ENCODE measurements at places on chromosomes 12 and 14.

DNA sequence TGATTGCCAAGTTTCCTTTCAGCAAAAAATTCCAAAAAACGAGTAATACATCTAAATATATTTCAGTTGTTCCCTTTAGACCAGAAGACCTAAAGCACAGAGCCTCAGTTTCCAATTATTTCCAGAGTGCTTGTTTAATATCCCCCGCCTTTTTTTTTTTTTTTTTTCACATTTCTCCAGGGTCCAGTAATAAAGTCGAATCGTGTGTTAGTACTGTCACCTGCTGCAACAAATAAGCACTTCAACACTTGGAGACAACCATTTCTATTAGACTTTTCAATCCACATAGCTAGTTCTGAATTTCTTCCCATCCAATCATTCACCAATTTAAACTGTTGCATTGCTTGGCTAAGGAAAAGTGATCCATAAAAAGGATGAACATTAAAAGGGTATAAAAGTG lies 13.6 kb downstream of the PDE6H start:
- DNase-seq: no peak

DNA sequence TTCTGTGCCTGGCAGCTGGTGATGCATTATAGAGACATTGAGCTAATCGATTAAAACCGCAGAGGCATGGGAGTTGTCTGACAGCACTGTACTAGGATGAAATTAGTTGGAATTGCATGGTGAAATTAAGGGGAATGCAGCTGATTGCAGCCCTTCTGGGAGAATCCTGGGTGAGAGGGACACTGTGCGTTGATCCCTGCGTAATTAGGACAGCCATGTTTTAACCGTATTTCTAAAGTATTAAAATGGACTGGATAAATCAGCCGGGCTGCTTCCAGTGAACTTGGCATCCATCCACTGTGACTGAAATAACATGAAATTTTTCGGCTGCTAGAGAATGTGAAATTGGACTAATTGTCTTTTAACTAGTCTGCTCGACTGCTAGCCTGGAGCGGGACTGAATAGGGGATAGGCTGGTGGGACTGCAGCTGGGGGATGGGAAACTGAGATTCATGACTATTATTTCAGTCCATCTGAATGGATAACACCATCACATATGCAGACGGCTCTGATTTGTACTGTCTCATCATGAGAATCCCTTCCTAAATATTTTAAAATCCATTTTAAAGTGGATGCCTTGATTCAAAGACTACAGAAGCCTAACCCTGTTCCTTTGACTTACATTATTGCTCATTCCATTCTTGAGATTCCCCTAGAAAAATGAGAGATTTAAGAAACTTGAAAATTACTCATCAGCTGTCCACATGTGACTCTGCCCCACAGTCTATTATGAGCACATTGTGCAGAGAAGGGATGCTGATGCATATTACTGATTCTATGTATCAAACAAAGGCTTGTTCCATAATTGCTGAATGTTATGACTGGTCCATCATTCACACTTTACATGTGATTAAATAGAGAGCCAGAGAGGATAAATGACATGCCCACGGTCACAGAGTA lies 343.9 kb downstream of the NPAS3 start:
- no peak for DNase-seq

DNA sequence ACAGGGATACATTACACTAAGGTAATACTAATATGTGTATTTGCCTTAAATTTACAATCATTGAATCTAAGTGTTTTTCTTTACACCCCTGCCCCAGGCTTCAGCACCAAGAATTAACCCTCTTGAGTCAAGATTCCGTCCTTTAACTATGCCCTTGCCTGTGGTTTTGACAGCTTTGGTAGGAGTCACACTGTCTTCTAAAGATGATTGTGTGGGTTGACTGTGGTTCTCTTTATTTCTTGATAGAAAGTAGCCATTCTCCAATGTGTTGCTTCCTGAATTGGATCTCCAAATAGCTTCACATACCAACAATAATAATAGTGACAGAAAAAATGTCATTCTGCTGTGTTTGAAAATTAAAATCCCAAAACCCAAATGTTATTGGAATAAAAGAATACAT lies 3.6 kb downstream of the CLEC7A start:
- no peak for DNase-seq

- DNase-seq: no peak
Observed at GRCh38 chr12:29164477-29165393, 15.7 kb downstream of the FAR2 start.

DNA sequence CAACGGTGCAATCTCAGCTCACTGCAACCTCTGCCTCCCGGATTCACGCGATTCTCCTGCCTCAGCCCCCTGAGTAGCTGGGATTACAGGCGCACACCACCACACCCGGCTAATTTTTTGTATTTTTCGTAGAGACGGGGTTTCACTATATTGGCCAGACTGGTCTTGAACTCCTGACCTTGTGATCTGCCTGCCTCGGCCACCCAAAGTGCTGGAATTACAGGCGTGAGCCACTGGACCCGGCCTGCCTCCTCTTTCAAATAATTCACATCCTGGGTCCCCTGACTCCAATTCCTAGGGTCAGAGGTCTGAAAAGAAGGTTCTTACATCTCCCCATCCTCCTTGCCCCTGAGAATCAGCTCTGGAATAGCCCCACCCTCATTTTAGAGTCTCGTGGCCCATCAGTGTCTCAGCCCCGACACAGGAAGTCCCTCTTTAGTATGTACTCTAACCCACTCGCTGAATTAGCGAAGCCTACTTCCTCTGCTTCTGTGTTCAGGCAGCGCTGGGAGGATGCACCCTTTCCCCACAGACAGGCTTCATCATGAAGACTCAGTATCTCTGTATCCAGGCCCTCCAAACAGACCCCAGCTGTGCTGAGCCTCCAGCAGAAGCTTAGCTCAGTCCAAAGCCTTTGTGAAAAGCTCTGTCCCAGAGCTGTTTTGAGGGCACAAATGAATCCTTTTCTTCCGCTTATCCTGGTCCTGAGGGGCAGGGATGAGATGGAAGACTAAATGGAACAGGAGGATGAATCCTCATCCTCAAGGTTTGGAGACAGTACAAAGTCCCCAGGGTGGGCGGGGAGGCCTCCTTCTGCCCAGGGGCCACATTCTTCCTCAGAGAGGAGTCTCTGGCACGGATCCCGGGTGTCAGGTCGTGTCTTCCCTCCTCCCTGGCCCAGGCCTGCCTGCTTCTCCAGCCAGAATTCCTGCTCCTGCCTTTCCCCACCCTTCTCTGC lies 3.5 kb downstream of the LPAR5 start:
- peak; percentile 30 for DNase-seq

DNA sequence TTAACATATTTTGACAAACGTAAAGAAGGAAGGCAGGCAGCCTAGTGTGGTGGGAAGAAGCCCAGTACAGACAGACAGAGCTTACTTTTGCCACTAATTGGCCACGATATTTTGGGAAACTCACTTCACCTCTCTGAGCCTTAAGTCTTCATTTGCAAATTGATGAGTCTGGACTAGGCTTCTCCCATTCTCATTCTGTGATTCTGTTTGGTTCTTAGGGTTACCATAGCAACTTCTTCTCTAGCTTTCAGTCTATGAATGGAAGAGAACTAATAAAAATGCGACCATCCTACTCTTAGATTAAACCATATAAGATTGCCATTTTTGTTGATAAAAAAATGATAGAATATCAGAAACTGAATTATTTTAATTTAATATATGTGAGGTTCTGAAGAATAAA lies 210.5 kb downstream of the SNAPC1 start:
- DNase-seq: no peak

GRCh38 chr14:102903248-102903888 lies 19.1 kb upstream of the AMN start:
- no peak for DNase-seq

- no peak for DNase-seq
Observed at GRCh38 chr14:67908052-67908754, 88.6 kb downstream of the RAD51B start.

GRCh38 chr14:56751471-56751870 lies 58.8 kb downstream of the OTX2 start:
- DNase-seq: peak; percentile 79

DNA sequence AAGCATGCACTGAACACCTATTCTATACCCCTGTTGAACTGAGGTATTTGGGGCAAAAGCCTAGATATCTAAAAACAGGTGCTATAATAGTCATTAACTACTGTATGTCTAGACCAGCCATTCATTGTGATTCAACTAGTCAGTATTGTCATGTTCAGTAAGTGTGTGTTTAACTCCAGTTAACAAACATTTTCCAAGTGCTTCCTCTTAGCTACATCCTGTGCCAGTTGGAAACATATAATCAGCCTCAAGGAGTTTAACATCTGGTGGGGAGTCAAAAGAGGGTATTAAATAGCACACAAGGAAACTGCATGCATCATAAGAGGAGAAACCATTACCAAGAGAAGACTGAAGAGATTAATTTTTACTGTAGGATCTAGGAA lies 20.4 kb downstream of the TMTC1 start:
- no peak for DNase-seq

DNA sequence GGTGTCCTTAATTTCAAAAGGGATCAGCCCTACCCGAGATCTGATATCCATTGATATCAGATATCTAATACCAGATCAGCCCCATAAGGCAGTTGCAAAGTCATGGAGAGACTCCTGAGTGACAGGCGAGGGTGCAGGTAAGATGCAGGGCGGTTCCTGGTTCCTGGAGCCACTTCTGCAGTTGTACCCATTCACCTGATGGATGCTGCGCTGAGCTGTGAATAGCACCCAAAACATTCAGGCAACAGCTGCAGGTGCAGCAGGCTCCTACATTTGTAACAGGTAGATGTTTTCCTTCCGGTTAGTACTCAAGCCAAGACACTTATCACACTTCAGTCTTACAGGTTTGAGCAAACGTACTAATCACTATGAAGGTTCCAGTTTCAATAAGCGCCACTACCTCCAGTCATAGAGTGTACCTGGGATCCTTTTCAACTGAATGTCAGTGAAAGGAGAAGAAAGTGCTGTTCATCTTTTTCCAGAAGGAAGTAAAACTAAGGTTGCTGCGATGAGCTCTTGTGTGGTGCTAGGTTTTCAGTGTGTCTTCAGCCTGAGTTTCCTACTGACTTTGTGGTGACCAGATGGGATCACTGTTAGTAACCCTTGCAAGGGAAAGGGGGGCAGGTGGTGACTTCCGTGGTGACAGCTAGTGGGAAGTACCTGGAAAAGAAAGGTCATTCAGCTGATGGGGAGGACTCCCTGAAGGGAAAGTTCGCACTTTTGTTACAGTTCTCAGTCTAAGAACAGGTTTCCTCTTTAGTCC lies 1.9 kb downstream of the ATP6V0A2 start:
- DNase-seq: no peak

- DNase-seq: no peak
Observed at GRCh38 chr12:89789862-89790261, 81.2 kb upstream of the ATP2B1 start.

All from WERI-Rb-1 (cell line).